ENCODE measurements at places on chromosomes 12 and 14. TPM values are rescaled to one million over a fixed set of nuclear protein-coding genes. Genes with fewer than 3 reads are reported as not detected.

Gene BMP4
- 3.0 TPM for total RNA-seq

Gene LTBP2
- total RNA-seq: 5.8 TPM

Gene SMIM10L1
- 15.3 TPM for total RNA-seq

Gene KRT82
- total RNA-seq: not detected

Gene CCDC196
- total RNA-seq: not detected

Gene KCNC2
- not detected for total RNA-seq

Gene TTC9
- not detected for total RNA-seq

Gene OR6C76
- not detected for total RNA-seq

Gene CHGA
- not detected for total RNA-seq

Gene RIPK3
- not detected for total RNA-seq
